ENCODE measurements at places on chromosomes 2 and 18.

DNA sequence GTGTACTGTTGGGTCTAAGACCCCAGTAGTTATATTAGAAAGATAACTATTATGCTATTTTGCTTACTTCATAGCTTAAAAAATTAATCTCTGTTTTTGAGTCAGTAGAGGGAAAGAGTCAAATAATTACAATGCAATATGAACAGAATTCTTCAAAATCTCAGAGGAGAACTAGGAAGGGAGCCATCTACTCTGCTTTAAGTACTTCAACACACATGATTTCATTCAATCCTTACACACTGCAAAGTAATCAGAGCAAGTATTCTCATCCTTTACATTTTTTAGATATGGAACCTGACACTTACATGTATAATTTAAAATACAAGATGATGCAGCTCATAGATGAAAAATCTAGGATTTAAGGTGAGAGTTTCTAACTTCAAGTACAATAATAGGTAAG is 27.7 kb downstream of the COL5A2 start:
- DNase-seq: no peak

GRCh38 chr2:83587309-83587708 is 871.8 kb downstream of the SUCLG1 start:
- DNase-seq: no peak

DNA sequence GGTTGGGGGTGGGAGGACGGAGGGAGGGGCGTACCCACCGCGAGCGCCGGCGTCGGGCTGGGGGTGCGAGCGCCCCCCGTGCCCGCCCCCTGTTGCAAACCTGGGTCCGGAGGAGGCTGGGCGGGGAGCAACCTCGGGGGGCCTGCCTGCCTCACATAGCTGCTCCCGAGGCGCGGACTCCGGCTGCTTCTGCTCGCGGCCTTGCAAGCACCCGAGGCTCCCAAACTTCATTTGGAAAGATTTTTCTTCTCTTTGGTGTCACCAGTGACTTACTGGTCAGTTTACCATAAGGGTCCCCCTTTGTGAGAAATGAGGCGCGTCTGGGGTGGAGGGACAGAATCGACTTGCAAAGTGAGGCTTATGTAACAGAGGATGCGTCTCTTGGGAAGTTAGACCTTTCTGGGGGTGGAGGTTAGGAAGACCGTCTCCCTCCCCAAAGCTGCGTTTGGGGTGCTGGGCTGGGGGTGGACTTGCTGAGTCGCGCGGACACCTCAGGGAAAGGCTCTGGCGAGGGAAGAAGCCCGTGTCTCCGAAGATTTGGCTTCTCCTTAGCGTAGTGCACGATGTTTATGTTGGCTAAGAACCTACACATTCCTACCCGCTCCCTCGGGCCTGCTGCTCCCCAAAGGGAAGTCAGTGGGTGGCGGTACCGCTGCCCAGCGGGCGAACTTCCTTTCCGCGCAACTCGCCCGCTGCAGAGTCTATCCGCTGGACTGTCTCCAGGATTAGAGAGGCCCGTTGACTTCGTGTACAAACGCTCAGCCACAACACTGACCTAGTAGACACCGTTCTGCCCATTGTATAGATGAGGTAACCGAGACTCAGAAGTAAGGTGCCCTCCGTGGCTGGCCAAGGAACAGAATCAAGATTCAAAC is 559 bp downstream of the TMEM37 start:
- peak; percentile 8 for DNase-seq

DNA sequence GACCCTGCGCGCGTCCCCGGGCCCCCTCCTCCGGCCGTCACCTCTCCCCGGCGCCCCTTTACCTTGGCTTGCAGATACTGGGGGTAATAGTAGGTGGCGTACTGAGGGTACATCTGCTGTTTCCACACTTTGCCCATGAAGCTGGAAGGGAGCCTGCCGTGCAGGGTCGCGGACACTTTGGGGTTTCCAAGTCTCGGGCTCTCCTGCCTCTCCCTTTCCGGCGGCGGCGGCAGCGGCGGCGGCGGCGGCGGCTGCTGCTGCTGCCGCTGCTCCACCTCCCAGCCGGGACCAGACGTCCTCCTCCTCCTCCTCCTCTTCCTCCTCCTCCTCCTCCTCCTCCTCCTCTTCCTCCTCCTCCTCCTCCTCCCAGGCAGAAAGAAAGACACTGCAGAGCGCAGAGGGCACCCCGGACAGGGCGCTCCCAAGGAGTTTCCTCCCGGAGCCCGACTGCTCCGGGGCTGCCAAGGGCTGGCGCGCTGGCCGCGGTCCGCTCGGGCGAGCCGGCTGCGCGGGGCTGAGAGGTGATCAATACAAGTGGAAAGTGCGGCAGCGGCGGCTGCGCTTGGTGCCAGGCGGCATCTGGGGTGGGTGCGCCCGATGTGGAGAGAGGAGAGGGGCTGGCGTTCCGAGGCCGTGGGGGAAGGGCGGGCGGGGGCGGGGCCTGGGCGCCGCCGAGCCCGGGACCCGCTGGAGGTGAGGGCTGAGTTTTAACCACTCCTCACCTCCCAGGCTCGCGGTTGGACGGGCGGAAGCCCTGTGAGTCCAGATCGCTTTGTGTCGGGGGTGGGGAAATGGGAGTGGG is at the start of gene RBMS1:
Gene RBMS1, minus strand, starts transcription at position 581 of the 802 bp plus-strand sequence. Its CDS starts 444 bp downstream, at position 137.
- no peak for DNase-seq

- DNase-seq: no peak
Measured at GRCh38 chr2:37344453-37345361, at the start of gene QPCT. Gene QPCT (plus strand): TSS chr2:37344630. CDS start chr2:37344732, 102 bp downstream.

- no peak for DNase-seq
Measured at GRCh38 chr18:24013051-24013450, 1.5 kb upstream of the TTC39C start.

GRCh38 chr18:62981566-62981965 is 266.2 kb downstream of the PHLPP1 start:
- no peak for DNase-seq

GRCh38 chr2:222919841-222920526 is 59.1 kb downstream of the ACSL3 start:
- DNase-seq: peak; percentile 87

DNA sequence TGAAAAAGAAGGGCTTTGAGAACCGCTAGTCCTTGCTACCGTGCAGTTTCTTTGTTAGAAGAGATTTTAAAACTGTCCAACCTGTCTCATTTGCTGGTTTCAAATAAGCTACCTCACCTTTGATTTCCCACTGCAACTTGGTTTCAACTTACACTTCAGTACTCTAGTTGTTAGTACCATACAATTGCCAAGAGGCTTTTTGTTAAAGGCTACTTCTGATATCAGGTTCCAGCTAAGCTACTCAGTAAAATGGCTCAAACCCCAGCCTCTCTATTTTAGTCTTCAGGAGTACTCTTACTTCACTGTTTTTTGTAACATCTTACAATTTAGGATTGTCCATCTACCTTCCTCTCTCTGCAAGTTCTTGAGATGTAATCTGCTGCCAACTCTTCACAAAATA is 91.6 kb downstream of the INO80D start:
- no peak for DNase-seq

DNA sequence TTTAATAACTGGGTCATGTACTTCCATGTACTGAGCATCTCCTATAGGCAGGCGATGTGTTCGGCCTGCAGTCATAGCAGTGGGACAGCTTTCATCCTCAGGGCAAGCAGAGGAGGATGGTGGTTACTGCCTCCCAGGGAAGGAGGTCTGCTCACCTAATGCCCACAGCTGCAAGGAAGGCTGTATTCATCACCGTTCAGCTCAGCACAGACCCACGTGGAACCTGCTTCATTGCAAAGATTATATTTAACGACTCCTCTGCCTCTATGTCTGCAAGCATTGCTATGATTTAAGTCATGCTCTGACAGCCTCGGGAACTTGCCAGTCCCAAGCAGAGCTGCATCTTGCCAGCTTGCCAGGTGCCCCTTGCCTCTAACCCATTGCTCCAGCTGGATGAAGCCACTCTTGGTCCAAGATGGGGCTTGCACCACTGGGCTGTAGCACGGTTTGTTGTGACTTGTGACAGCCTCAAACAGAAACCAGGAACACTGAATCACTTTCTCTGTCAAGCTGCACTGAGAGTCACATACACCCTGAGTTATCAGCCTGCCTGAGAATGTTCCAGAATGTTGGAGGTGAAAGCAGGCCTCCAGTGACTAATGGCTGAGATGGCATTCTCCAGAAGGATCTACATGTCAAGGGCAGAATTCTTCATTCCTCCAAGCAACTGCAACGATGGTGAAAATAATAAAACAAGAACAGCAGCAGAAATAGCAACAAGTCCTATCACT is 651.1 kb upstream of the ID2 start:
- no peak for DNase-seq

GRCh38 chr2:27591745-27592144 is 8.9 kb downstream of the ZNF512 start:
- DNase-seq: no peak

GRCh38 chr18:59096098-59096789 is 43.4 kb upstream of the SEC11C start:
- DNase-seq: no peak

DNA sequence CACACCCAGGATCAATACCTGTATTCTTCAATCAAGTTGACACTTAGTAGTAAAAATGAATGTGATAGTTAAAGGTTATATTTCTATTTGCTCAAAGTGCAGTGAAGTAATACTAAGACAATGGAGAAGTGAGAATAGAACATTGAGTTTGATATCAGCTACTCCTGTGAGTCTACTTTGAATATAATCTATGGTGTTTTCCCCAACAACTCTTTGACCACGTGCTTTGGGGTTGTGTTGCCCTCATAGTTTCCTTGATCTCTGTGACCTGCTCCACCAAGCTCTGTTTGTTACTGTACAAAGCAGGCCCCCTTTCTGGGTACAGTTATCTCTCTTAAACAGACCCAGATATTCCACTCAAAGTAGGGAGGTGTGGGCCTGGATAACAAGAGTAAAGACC is 222.9 kb downstream of the GALR1 start:
- no peak for DNase-seq

DNA sequence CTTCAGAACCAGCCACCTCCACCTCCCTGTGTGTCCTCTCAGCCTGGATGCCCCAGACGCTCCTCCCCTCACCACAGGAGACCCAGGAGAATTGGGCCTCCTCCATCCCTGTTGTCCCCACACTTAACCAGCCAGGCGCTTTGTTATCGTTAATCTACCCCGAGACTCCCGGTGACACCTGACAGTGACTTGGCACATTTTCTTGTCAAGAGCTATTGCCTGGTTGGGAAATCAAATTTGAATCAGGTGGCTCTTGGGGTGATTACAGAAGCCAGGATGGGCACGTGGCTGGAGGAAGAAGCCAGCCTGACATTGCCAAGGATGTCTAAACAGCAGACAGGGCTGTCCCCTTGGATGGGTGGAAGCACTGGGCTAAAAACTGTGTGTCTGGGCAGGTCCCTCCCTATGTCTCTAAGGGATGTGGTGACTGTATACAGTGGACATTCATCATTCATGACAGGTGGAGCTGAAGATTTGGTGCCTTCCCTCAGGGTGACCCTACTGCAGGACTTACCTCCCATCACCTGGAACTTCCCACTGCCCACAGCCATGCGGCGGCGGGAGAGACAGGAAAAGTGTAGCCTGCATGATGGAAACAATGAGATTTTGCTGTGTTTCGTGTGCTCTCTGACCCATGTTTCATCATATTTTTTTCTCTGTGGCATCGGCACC is 157.2 kb upstream of the CAPN13 start:
- DNase-seq: no peak

- DNase-seq: no peak
Measured at GRCh38 chr2:53512071-53512826, 255.4 kb upstream of the CHAC2 start.

GRCh38 chr2:188570370-188570769 is 278.7 kb downstream of the GULP1 start:
- DNase-seq: no peak

DNA sequence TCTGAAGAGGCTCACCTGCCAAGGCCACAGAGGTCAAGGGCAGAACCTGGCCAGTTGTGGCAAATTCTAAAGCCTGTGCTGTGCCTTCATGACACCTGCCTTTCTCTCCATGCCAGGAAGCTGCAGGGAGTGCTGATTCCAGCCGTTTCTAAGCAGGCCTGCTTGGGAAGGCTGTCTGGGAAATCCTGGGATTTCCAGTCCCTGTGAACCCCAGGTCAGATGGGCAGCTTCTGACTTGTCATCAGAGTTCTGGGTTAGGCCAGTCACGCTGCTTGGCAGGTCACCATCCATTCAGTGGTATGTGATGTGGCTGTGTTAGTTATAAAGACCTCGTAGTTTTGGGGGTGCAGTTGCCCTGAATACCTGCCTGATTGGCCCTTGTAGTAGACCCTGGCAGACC is 70.7 kb upstream of the ALPP start:
- DNase-seq: no peak

- DNase-seq: peak; percentile 47
Measured at GRCh38 chr2:180571559-180571958, 408.8 kb upstream of the UBE2E3 start.

- DNase-seq: no peak
Measured at GRCh38 chr2:70553334-70553583, 367 bp downstream of the TGFA start.

DNA sequence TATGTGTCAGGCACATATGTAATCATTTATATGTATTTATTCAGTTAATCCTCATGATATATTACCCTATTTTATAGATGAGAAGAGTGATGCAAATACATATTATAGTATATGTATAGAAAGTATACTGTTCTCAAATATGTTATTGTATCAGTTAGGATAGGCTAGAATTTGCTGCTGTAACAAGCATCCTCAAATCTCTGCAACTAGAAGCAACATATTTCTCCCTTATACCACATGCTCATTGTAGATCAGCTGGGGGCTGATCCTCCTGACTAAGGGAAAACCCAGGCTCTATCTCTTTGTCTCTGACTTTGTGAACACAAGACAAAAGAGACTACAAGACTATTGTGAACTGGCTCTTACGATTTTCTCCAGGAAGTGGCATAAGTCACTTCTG is 24.8 kb upstream of the HS6ST1 start:
- no peak for DNase-seq

DNA sequence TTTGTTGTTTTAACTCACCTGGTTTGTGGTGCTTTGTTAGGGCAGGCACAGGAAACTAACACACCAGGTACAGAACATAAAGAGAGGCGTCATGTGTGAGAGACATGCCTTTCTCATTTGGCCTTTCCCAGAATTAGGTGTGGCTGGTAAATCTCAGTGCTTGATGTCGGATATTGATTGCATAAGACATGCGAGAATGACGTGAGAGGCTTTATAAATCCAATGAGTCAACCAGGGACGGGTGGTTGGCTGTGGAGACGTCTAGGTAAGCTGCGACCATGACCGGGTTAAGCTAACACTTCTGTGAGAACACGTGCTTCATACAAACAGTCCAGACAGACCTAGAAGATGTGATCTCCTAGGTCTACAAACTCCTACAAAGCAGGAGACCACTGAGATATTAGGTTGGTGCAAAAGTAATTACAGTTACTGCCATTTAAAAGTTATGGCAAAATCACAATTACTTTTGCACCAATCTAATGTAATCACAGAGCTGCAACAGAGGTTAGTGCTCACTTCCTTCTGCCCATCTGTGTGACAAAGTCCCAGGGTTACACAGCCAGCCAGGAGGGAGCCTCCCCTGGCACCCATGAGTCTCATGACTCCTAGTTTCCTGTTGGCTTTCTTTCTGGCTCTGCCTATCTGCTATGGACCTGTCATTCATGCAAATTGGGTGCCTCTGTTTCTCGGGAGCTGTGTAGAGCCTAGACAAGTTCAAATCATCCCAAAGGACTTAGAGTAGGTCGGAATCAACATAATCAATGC is 98.9 kb upstream of the ATP8B1 start:
- no peak for DNase-seq

GRCh38 chr2:33371304-33372090 is 105.0 kb upstream of the RASGRP3 start:
- no peak for DNase-seq

All from non-pigmented ciliary epithelial cell (primary cell).